ENCODE measurements at places on chromosomes 3 and 15.

- no peak for DNase-seq
Measured at GRCh38 chr15:37038716-37039106, 61.6 kb downstream of the MEIS2 start.

DNA sequence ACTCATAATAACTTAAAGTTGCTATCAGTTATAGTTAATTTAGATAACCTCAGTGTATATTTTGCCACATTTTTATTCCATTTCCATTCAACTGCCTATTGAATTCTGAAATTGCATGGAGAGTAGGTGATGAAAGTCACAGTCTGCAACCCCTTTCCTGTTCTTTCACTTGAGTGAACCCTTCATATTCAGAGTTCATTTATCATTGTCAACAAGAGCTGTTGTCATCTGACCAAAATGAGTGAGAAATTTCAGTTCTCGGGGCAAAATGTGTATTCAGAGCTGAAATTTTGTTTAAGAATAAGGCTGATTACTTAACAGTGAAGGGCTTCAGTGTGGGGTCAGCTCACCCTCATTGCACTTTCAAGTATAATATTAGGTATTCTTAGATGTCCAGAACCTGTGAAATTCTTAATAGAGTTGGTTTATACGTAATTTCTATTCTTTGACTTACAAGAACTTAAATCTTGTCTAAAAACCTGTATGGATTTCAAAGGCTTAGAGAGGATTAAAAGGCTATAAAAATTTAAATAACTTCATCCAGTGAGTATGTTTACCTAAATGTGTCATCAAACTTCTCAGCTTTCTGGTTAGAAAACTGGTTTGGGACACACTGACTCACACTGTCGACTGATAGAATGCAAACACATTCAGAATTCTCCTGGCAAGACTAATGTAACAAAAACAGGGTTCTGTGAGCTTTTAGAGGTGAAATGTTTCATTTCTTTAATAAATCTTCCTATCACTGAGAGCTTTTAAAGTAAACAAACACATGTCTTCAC, 92.2 kb downstream of the CMSS1 start:
- no peak for DNase-seq

DNA sequence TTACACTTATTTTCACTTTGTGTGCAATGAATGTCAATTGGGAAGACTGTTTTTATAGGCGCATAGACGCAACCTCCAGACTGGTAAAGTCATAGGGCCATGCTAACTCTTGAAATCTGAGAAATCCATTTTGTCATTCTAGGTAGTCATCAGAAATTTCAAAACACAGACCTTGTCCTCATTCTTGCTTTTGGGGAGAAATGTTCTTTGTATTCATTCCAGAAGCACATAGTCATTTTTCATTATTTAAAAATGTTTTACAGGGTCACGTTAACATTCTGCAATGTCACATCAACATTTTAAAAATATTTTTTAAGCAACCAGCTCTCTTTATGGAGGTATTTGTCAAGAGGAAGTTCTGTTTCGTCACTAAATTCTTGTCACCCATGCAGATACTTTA, 898.4 kb downstream of the PDCD6IP start:
- DNase-seq = no peak

- peak; percentile 93 for DNase-seq
Measured at GRCh38 chr3:4978966-4979427, 240 bp upstream of the BHLHE40 start.

DNA sequence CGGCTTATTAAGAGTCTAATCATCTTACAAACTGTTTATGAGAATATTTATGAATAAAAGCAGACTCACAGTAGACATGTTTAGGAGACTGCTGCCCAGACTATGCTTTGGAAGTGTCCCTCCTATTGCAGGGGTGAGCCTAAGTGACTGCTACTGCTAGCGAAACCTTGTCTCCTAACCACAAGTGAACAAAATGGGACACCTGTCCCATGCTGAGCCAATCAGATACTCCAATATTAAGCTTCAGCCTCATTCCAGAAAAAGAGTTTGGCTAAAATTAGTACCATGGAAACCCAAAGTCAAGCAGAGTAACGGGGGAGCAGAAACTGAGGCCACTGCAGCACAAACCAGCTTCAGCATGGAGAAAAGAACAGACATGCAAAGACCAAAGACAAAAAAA, 4.6 kb downstream of the DENND6A start:
- DNase-seq = no peak

DNA sequence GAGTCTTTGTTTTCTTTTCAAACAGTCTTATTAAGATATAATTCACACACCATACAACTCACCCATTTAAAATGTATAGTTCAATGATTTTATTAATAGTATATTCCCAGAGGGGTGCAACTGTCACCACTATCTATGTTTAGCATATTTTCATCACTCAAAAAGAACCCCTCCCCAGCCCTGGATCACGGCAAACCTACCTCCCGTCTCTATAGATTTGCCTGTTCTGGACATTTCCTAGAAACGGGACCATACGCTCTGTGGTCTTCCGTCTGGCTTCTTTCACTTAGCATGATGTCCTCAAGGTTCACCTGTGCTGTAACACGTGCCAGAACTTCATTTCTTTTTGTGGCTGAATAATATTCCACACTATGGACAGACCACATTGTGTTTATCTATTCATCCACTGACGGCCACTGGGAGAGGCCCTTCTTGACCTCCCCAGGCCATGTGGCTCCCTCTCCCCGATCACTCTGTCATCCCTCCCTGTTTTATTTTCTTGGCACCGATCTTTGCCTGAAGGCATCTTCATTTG, 56.4 kb downstream of the IQSEC1 start:
- no peak for DNase-seq

DNA sequence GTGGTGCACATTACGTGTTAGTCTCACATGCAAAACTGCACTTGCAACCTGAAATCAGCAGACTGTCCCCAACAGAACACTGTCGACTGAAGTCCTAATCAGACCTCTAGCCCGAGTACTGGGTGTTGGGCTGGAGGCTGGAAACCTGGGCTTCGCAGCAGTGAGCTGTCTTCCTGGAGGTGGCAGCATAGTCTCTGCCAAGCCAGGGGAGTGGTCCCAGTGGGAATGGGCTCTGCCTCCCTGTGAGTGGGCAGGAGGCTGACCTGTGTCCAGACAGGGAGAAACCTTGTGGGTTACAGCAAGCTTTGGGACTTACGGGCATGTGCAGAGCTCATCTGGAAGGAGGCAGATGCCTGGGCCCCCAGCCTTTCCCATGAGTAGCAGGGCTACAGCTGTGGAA, 38.2 kb upstream of the MYZAP start:
- DNase-seq = no peak

GRCh38 chr3:131553495-131554247, 50.9 kb upstream of the MRPL3 start:
- no peak for DNase-seq

DNA sequence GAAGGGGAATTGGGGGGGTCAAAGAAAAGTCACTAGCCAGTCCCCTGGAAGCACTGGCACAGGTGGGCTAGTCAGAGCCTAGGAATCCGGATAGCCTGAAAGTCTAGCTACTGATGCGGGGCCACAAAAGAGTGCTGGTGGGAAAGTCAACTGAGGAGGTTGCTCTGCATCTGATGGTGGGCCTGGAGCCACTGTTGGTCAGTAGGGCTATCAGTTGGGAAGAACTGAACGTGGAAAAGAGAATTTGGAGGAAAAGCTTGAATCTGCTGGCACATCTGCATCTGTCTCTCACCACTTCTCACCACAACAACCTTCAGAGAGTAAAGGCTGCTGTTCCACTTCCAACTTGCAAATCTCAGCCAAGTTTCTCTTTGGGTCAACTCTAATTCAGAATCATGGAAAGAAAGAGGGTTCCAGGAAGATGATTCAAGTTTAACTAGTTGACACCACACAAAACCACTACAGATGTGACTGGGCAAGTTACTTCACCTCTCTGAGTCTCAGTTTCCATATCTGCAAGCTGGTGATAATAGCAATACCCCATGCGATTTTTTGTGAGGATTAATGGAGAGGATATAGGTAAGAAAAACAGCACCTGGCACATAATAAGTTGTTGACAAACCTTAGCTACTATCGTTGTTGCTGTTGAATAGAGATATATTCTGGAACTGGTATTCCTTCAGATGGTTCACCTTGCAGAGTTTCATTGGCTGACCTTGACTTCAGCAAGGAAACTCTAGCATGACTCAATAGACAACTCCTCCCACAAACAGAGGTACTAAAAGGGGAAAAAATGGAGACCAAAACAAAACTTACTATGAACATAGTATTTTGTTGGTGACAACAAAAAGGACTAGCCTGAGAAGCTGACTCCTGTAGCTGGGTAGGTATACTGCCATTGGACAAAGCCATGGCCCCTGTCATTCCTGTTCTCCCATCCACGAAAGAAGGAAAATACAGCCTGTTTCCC, 280.2 kb upstream of the STT3B start:
- DNase-seq = no peak

DNA sequence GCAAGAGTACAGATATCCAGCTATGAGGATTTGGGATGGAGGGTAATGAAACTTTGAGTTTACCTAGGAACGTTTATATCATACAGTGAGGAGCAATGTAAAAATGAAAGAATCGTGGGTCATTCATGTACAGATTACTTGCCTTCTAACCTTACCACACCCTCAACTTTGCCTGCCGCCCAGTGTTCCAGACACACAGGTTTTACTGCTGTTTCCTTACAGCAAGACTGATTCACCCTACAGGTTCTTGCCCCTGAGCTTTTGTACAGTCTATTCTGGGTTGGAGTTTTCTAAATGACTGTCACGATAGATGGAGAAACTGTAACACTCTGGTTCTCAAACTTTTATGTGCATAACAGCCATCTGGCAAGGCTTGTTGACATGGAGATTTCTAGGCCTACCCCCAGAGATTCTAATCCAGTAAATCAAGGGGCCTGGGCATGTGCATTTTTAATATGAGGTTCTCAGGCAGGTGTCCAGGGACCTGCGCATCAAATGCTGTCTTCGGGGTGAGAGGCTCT, 6.6 kb upstream of the TPRG1 start:
- no peak for DNase-seq

GRCh38 chr15:72554471-72555425, 80.6 kb downstream of the ARIH1 start:
- DNase-seq = no peak

GRCh38 chr3:53194210-53195065, 33.4 kb downstream of the PRKCD start:
- DNase-seq = no peak

DNA sequence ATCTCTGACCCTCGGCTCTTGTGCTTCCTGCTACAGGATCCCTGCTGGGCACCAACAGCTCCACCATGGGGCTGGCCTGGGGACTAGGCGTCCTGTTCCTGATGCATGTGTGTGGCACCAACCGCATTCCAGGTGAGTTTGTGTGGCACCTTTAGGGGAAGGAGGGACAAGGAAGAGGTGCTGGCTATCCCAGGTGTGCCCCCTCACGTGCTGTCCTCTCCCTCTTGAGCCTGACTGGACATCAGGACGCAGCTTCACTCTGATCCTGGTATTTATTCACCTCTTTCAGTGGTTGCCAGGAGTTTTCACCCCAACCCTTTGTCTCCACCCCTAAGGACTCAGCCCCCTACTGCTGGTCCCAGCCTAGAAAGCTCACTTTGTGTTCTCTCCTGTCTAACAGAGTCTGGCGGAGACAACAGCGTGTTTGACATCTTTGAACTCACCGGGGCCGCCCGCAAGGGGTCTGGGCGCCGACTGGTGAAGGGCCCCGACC, 960 bp downstream of the THBS1 start:
- no peak for DNase-seq

DNA sequence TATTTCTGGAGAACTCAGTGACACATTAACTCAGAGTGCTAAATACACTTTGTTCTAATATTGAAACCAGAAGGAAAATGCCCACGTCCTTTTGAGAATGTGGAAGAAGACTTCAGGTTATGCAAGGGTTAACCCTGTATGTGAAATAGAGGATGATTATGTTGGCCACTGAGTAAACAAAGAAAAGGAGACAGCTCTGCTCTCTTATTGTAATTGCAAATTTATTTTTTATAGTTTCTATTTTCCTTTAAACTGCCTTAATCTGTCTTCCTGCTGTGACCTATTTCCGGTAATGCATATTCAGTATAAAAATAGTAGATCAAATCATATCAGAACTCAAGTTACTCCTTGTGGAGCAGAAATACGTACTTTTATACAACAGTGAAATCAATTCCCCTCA, 1239.2 kb downstream of the ROBO2 start:
- DNase-seq = no peak

GRCh38 chr3:14706096-14706495, 31.2 kb downstream of the C3orf20 start:
- no peak for DNase-seq

DNA sequence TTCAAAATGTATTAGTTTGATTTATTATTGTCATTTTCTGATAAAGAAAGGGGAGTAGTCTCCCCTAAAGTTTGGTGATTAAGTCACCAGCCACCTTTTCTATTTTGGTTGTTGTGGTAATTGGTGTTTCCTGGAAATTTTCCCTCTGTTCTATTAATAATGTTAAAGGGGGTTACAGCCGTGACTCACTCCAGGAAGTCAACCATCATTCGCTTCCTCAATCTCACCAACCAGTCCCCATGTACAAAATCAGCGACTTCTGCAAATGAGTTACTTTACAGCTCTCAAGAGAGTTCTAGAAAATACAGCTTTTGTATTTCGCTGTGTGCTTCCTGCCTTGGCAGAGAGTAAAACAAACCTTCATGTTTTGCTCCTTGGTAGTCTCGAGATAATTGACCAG, 285.1 kb downstream of the LPP start:
- DNase-seq = peak; percentile 76

DNA sequence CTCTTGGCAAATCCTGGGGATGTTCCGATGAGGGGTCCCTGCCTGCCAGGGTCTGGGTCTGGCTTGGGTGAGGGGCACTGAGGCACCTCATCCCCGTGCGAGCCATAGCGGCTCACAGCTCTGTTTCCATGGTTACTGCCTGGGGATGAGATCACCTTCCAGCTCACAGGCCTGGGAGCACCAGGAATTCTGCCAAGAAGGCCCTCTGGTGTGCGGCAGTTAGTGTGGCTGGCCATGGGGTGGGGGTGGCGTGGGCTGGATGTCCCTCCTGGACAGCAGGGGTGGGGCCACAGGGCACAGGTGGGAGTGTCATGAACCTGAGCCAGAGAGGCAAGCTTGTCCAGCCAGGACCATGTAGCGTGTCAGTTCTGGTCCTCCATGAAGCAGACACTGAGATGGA, 22.1 kb upstream of the PRR23E start:
- DNase-seq = no peak

GRCh38 chr15:88904257-88904623, 8.9 kb upstream of the HAPLN3 start:
- no peak for DNase-seq

All from CD4-positive, alpha-beta T cell treated with Interleukin-10 for 1 hour (primary cell).